ENCODE measurements at places on chromosomes 1 and 21.

GRCh38 chr1:208654241-208654640, 410.1 kb upstream of the PLXNA2 start:
- peak; percentile 27 for DNase-seq

GRCh38 chr1:117585086-117585485, 20.8 kb upstream of the TENT5C start:
- no peak for DNase-seq

GRCh38 chr1:82030830-82031229, 230.1 kb downstream of the ADGRL2 start:
- DNase-seq: no peak

GRCh38 chr1:35406103-35406502, 137.6 kb downstream of the ZMYM4 start:
- DNase-seq: no peak

DNA sequence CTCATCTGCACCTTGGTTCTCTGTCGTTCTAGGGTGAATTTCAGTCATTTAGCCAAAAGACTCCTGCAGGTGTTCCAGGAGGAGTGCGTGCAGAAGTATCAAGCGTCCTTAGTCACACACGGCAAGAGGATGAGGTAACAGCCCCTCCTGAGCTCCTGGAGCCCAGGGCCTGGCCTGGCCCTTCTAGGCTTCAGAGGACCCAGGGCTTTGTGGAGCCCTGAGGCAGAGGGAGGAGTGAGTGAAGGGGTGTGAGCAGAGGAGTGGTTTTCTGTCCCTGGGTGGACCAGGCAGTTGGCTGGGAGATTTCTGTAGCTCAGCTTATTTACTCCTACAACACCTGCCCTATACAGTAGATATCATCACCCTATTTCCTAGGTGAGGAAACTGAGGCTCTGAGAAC, 15.7 kb upstream of the RASSF5 start:
- no peak for DNase-seq

DNA sequence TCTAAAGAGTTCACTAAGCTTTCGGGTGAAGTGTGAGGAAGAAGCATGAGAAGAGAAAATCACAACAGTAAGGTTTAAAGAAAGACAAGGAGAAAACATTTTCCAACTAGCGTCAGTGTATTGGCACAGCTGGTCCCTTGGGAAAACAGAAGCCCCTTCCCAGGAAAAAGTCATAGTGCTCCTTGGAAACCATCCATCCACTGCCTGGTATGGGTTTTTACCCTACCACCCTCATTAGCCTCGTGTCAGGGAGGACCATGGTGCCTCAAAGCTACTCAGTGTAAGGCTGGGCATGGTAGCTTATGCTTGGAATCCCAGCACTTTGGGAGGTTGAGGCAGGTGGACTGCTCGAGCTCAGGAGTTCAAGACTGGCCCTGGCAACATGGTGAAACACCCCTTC, 12.7 kb downstream of the AADACL4 start:
- DNase-seq: no peak

DNA sequence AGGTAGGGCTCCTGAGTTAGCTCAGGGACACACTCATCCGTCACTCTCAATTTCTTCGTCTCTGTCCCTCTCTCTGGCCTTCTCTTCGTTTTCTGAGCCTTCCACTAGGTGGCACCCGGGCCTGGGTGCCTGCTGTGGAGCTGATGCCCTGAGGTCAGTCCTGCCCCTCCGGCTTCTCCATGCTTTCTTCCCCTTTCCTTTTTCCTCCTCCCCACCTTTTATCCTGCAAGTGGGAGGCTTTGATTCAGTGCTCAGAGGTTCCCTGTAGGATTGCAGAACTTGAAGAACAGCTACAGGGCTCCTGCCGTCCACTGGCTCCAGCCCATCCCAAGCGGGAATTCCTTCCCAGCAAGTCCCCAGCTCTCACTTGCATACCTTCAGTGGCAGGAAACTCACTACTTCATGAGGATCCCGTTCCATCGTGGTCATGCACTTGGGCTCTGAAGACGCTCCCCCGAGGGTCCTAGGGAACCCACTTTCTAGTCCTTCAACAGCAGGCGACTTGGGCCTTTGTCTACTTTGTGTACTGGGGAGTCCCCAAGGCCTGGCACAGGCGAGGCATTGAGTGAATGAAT, 45.6 kb downstream of the SRRM1 start:
- DNase-seq: peak; percentile 66

Data from Kasumi-1 (cell line).